Right cardiac atrium (tissue), 5 donors: ENCODE measurements at places on chromosomes 13 and 19. TPM values are rescaled to one million over a fixed set of nuclear protein-coding genes. Genes with fewer than 3 reads are reported as not detected.

Gene PCDH9
- polyA plus RNA-seq: 5.1 TPM

Gene XRCC1
- 11.2 TPM for polyA plus RNA-seq

- no peak for DNase-seq
Measured at GRCh38 chr13:49369866-49370265, 74.0 kb downstream of the CAB39L start.

GRCh38 chr19:39402346-39403300, 4.0 kb upstream of the ZFP36 start:
- peak; percentile 95 for DNase-seq

- no peak for DNase-seq
Measured at GRCh38 chr13:33087091-33087490, 70.9 kb downstream of the KL start.

DNA sequence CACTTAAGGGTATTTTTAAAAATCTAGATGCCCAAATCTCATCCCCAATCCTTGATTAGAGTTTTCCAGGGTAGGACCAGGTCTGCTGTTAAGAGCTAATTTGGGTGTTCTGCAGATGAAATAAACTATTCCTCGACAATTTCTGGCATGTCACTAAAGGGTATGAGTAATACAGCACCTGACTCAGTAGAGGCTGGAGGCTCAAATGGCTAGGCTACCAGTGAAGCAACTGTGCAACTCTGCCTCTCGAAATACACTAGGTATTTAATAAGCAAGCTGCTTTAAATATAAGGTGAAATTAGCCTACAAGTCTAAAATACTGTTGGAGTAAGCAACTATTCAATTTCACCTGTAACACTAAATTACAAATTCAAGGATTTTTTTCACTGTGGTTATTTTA, 1.5 kb downstream of the RNF6 start:
- no peak for DNase-seq

DNA sequence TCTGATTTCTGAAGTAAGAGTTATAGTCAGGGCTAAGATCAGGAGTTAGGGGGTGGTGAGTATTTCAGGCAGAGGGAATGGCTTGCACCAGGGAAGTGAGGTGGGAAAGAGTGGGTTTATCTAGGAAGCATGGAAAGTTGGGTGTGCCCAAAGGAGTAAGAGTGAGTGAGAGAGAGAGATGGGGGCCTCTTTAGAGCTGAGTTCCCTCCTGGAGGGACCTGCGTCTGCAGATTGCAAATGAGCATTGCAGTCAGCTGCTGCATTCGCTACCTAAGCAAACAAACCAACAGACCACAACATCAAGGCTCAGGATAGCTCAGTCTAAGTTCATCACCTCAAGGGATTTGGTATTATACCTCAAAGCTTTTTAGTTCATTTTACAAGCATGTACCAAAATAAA, 405.8 kb downstream of the FGF9 start:
- no peak for DNase-seq
